ENCODE measurements at places on chromosomes 3 and 15. TPM values are rescaled to one million over a fixed set of nuclear protein-coding genes. Genes with fewer than 3 reads are reported as not detected.

DNA sequence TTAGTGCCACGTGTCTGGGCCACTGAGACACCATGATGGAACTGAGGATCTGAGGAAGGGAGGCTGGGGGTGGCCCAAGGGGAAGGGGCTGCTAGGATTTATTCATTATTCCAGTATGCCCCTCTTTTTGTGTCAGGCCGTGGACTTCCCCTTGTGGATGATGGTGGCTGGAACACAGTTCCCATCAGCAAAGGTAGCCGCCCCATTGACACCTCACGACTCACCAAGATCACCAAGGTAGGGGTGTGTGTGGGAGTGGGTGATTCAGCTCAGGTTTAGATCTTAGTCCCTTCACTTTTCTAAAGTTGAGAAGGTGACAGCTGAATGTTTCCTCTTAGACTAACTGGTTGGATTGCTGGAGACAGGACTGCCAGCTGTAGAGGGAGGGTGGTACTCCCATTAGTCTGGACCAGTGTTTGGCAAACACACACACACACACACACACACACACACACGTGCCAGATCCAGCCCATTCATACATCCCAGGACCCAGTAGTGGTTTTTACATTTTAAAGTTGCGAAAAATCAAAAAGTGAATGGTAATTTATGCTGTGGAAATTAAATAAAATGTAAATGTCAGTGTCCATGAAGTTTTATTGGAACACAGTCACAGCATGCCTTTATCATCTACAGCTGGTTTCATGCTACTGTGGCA, 11.4 kb downstream of the EIF4G1 start:
- no peak for DNase-seq

DNA sequence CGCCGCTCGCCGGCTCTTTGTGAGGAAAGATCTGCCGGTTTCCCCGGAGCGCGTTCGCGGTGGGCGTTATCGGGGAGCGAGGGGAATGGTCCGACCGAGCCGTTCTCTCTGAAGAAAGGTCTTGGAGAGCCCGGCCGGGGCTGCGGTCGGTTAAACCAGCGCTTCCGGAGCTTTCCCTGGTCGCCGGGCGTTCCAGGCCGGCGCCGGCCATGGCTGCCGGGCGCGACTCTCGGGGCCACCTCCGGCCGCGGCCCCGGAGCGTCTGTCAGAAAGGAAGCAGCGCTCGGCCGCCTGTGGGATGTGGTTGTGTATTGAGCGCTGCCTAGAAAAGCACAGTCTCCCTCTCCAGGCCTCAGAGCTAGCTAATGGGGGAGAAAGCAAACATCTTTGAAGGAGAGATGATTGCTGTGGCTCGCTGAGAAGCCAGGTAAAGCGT, 731 bp downstream of the FYTTD1 start:
- no peak for DNase-seq

- no peak for DNase-seq
Observed at GRCh38 chr3:188133646-188134045, 20.3 kb upstream of the LPP start.

GRCh38 chr3:48402281-48402732, 27.6 kb downstream of the PLXNB1 start:
- no peak for DNase-seq

GRCh38 chr3:107198581-107199181, 178.6 kb upstream of the CCDC54 start:
- DNase-seq = no peak

DNA sequence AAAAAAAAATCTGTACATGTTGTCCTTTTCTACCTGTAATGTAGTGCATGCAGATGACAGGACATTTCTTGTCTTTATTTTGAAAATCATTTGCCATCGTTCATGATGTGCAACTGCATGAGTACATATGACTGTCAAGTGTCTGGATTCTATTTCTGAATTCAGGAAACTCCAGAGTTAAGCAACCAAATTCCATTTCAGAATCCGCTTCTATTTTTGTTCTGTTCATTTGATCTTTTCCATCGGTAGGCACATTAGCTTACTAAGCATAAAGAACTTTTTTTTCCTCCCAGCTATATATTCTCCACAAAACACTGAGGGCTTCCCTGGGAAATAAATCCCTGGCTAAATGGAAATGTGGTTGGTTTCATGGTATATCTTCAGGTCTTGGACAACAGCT, 365.6 kb downstream of the PTPRG start:
- DNase-seq = no peak

DNA sequence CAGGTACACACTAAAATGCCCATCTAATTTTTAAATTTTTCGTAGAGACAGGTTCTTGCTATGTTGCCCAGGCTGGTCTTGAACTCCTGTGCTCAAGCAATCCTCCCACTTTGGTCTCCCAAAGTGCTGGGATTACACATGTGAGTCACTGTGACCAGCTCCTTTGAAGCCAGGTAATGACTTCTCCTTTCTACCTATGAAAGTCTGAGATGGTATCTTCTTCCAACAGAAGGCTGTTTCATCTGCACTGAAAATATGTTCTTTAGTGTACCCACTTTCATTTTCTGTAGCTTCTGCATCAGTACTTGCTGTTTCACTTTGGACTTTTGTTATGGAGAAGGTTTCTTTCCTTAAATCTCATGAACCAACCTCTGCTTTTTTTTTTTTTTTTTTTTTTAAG, 8.8 kb downstream of the OIP5 start:
- DNase-seq = no peak

DNA sequence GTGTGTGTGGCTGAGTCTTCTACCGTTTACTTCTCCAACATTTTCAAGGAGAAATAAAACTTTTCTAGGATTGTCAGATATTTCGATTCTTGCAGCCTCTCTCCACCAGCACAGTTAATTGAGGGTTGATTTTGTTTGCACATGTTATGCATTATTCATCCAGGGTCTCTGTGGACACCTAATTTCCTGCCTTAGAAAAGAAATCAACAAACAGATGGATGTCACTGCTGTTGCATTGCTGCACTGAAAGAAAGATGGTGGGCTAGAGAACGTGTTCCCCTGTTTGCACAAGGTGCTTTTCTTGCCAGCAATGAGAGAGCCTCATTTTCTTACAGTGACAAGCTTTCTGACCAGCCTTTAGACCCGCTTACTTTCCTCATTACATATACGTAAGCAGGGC, 150.0 kb downstream of the CLSTN2 start:
- DNase-seq = no peak

DNA sequence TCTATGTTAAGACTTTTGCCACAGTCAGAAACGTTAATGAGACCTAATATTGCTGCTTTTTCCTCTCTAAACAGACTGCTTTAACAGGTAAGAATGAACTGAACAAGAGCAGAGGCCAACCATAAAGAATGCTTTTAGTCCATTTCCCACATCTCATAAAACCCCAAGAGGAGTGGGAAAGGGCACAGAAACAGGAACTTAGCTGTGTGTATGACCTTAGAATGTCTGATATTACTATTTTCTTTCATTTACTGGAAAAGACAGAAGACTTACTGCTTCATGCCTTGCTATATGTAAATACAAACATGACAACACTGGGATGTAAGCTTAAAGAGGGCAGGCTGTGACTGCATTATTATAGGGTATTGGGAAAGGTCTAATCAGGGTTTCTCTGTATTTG, 115.0 kb downstream of the ISL2 start:
- no peak for DNase-seq

GRCh38 chr15:31254431-31255175, 72.0 kb upstream of the KLF13 start:
- DNase-seq = no peak

- DNase-seq = no peak
Observed at GRCh38 chr3:50850639-50851511, 176.1 kb downstream of the DOCK3 start.

- no peak for DNase-seq
Observed at GRCh38 chr15:88979674-88980073, 66.5 kb upstream of the MFGE8 start.

GRCh38 chr3:37016903-37017302, 23.6 kb downstream of the MLH1 start:
- DNase-seq = no peak

- DNase-seq = no peak
Observed at GRCh38 chr3:157438194-157438730, 1.6 kb downstream of the PTX3 start.

- DNase-seq = no peak
Observed at GRCh38 chr3:161852744-161853143, 356.1 kb downstream of the OTOL1 start.

DNA sequence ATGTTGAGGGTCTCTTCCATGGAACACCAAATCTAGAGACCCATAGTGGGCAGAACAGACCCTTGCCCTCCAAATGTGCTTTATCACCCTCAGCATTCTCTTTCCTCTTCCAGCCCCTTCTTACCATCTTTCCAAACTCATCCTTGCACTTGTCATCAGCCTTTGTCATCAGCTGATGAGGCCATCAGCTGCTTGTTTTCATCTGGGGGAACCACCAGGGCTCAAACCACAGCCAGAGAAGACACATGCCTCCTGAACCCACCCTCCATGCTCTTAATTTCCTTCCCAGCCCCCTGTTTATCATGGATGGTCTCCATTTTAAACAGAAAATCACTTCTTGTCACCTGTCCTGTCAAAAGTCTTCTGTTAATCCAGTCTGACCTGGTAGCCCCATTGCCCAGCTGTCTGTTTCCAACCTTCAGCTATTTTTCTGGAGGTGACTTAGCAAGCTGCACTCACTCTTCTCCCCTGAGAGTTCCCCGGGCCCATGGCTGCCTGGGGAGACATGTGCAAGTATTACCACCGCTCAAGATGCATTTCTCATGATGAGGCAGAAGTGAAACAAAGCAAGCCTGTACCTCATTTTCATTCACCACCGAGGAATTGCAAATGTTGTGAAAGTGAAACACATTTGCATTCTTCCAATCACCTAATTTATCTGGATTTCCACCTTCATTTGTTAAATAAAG, 14.7 kb upstream of the SYNM start:
- no peak for DNase-seq

GRCh38 chr15:62712455-62712839, 330.1 kb upstream of the TPM1 start:
- no peak for DNase-seq

DNA sequence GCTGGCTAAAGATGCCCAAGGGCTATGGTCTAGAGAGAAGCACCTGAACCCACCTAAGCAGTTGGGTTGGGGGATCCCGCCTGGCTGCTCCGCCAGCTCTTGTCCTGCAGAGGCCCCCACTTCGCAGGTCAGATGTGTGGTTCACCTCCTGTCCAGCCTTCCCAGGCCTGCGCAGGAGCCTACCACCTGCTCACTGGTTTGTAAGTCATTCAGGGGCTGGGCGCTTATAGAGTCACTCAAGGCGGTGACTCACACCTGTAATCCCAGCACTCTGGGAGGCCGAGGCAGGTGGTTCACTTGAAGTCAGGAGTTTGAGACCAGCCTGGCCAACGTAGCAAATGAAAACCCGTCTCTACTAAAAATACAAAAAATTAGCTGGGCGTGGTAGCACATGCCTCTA, 3.9 kb upstream of the FURIN start:
- DNase-seq = no peak

DNA sequence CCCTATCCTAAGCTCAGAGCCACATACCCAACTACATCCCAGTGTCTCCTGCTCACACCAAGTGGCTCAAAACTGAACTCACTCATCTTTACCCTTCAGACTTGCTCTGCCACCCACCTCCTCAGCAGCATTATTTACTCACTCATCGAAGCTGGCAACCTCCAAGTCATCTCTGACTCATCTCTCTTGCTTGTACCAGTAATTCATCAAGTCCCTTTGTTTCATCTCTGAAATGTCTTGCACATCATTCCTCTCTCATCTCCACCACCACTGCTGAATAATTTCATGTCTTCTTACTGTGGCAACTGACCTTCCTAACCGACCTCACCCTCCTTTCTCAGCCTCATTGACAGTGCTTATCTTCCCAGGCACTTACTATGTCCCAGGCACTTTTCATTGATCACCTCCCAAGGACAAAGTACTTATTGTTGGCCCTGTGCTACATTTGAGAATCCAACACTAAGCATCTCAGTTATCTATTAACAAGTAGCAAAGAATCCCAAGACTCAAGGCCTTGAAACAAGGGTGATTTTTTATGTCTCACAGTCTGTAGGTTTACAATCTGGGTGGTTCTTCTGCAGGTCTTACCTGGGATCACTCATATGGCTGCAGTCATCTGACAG, 82.0 kb downstream of the MRPL46 start:
- no peak for DNase-seq

DNA sequence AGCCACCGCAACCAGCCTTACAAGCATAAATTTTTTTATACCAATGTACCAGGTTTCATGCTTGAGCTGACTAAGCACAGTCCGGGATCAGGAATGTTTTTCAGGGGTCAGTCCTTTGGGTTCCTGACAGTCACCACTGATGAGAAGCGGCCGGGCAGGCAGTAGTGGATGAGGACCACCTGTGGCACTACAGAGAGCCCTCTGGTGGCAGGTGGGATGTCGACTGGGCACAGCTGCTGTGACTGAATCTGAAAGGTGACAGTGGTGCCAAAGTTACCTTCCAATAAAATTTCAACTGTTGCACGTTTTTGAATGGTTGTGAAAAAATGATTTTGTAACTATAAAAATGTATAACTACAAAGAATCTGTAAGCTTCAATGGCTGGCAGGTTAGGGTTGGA, 34.0 kb downstream of the TPRA1 start:
- no peak for DNase-seq

DNA sequence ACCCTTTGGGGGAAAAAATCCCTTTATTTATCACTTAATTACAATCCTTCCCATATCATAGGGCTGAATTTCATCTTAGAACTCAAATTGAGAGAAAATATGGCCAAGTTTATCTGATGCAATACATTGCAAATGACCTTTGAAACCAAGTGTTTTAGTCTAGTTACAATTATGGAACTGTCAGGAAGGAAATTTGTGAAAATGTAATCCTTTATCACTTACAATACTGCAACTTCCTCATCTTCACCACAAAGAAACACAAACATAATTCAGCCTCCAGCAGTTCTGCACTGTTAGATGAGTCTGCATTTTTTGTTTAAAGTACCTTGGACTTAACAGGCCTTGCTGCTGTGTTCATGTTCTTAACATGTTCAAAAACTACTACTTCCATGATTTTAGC, 4.6 kb downstream of the CCPG1 start:
- no peak for DNase-seq

GRCh38 chr3:98613616-98614015, 20.2 kb upstream of the CPOX start:
- no peak for DNase-seq

- no peak for DNase-seq
Observed at GRCh38 chr15:74823324-74823723, 3.1 kb upstream of the CPLX3 start.

GRCh38 chr3:97981886-97982285, 9.7 kb upstream of the RIOX2 start:
- DNase-seq = no peak

GRCh38 chr15:98433346-98433745, 215.0 kb upstream of the IGF1R start:
- no peak for DNase-seq

- DNase-seq = peak; percentile 69
Observed at GRCh38 chr15:82530606-82531379, 9.5 kb downstream of the RPS17 start.

PSMA4 gene
- 303 TPM for total RNA-seq

LEKR1 gene
- total RNA-seq = not detected

EIF4E3 gene
- 0.39 TPM for total RNA-seq

LEO1 gene
- total RNA-seq = 30.1 TPM

NANOGP8 gene
- total RNA-seq = not detected

C2CD4B gene
- 0.26 TPM for total RNA-seq

CPN2 gene
- 0.08 TPM for total RNA-seq

TLNRD1 gene
- total RNA-seq = 24.7 TPM

RBMS3 gene
- total RNA-seq = 1.1 TPM

HESX1 gene
- total RNA-seq = 1.1 TPM

PAK6 gene
- total RNA-seq = 6.3 TPM

COLQ gene
- 0.64 TPM for total RNA-seq

ANAPC13 gene
- total RNA-seq = 68.8 TPM

ZIC1 gene
- total RNA-seq = 0.36 TPM

INKA1 gene
- 2.2 TPM for total RNA-seq

ZBED2 gene
- 0.10 TPM for total RNA-seq
